ENCODE measurements at places on chromosomes 4 and X. TPM values are rescaled to one million over a fixed set of nuclear protein-coding genes. Genes with fewer than 3 reads are reported as not detected.

GRCh38 chr4:185139736-185140135 is 3.3 kb upstream of the SLC25A4 start:
- no peak for DNase-seq

DNA sequence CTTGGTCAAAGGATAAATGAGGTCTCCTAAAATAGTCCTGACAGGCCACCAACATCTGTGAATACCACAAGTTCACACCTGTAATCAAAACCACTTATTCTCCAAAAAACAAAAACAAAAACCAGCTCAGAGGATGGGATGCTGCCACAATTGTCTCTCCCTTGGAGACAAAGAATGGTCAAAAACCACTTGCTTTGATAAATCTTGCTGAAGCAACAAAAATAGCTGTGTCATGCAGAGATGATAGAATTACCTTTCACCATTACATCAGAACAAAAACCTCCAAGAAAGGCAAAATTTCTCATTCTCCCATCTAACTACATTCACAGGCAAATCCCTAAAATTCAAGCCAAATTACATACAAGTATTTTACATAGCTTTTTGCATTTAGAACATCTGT is 180.4 kb downstream of the MAML3 start:
- DNase-seq = no peak

DNA sequence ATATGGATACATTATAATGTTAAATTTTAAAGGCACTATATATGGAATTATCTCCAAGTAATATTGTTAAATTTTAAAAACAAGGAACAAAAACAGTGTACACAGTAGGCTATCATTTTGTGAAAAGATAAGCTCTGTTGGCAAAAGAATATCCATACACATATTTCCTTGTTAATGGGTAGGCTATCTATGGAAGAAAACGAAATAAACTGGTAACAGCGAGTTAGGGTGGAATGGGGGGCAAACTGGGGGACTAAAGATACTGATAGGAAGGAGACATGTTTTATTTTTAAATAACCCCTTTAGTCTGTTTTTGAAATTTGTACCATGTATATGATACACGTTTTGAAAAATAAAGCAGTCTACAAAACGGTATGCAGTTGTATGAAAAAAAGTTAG is 3.6 kb upstream of the TSPAN5 start:
- no peak for DNase-seq

DNA sequence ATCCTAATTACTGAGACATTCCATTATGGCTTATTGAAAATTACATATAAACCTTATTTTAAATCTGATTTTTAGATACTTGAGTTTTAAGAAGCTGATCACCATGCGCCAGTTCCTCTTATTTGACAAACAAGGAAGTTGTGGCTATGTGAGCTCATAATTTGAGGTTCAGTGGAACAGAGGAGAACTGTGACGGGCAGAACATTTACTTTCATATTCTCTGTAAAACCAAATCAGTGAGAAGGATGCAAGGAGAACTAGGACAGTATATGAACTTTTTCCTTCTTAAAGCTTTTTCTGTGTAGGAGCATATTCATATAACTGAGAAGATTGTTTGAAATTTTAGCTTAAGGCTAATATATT is 25.3 kb downstream of the STIM2 start:
- no peak for DNase-seq

GRCh38 chr4:124866301-124866700 is 153.8 kb upstream of the ANKRD50 start:
- no peak for DNase-seq

GRCh38 chr4:16227462-16227868 is 1.2 kb upstream of the TAPT1 start:
- DNase-seq = no peak

DNA sequence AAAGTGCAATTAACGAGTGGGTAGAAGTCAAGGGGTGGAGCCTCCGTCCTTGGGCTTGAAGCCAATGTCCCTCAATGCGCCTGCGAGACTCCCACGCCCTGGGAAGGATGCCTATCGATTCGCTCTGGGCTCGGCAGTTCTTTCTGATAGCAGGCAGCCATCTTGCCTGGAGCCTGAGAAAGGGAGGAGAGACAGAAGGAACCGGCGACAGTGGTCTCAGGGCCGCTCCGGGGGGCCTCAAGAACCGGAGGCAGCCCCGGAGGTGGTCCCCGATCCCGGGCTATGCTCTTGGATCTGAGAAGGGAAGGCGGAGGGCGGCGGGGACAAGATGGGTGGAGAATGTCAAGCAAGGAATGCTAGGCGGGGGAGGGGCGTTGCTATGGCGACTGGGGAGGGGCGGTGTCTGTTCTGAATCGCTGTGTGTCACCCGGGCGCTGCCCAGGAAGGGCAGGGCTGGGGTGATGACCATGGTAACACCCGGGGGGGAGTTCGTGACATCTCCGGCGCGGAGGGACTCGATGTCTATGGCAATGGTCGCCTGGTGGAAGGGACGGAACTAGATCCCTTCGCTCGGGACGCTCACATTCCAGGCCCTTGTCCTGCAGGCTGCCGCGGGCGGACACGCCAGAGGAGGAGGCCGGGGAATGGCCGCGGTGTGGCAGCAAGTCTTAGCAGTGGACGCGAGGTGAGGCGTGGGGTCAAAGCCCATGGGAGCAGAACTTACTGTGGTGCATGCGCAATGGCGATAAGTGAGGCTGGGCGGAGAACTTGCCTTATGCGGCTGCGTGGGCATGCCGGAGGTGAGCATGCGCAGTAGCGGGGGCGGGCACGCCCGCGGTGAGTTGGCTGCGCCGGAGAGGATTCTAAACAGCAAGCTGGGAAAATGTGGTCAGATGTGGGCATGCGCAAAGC is at the start of gene WDR13:
TSS of gene WDR13 (plus strand) at position 140 of the 912 bp plus-strand sequence. CDS start at position 645, 505 bp downstream.
- peak; percentile 82 for DNase-seq

Gene KLF8
- 1.9 TPM for polyA plus RNA-seq

GRCh38 chr4:38322714-38323113 is 341.3 kb upstream of the KLF3 start:
- DNase-seq = peak; percentile 41

GRCh38 chrX:141724186-141724585 is 25.6 kb upstream of the SPANXD start:
- DNase-seq = no peak

Gene MAGEB2
- not detected for polyA plus RNA-seq

DNA sequence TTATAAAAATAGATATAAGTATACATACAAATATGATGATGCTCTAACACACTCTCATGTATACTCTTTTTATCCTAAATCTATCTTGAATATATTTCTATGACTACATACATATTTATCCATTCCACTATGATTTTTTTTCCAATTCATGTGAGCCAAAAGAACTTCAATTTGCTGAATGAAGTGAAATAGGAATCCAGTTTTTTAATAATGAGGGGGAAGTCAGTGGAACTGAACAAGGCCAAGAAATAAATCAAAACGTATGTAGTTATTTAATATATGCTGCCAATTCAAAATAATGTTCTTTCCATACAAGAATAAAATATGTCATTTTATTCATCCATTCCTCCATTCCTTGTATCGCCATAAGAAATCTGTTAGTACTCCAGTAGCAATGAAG is 6.1 kb upstream of the PALLD start:
- DNase-seq = no peak

DNA sequence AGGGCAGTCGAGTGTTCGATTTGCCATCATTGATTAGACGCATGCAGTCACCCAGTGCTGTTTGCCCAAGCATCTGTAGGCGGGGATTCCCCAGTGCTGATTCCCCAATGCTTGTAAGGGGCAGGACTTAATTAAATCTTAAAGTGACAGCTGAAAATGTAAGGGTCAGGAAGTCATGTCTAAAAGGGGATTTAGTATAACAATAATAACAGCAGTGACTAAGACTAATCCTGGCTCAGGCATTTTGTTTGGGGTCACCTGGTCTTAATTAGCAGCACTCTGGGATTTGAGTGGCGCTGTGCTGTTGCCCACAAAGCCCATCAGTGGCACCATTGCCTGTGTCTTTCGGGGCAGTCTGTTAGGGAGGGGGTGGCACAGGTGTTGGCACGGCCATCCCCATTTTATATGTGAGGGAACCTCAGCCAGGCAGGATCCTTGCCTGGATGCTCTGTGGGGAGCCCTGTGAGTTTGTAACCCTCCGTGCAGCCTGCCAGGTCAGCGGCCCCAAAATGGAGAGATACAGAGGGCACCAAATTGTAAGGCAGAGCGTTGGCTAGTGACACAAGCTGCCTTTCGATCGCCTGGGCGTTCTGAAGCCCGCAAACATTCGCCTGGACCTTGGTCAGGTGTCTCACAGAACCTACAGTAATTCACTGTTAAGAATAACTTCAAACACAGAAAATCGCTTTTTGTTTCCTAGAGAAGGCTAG is 146.7 kb downstream of the TBL1X start:
- DNase-seq = no peak

- DNase-seq = no peak
These were observed 16.3 kb upstream of the LRAT start for GRCh38 chr4:154727540-154727939.

GRCh38 chr4:39346856-39347519 is 19.2 kb downstream of the RFC1 start:
- no peak for DNase-seq

Gene IL3RA
- polyA plus RNA-seq = 1.5 TPM

Gene PRKG2
- polyA plus RNA-seq = 0.16 TPM

DNA sequence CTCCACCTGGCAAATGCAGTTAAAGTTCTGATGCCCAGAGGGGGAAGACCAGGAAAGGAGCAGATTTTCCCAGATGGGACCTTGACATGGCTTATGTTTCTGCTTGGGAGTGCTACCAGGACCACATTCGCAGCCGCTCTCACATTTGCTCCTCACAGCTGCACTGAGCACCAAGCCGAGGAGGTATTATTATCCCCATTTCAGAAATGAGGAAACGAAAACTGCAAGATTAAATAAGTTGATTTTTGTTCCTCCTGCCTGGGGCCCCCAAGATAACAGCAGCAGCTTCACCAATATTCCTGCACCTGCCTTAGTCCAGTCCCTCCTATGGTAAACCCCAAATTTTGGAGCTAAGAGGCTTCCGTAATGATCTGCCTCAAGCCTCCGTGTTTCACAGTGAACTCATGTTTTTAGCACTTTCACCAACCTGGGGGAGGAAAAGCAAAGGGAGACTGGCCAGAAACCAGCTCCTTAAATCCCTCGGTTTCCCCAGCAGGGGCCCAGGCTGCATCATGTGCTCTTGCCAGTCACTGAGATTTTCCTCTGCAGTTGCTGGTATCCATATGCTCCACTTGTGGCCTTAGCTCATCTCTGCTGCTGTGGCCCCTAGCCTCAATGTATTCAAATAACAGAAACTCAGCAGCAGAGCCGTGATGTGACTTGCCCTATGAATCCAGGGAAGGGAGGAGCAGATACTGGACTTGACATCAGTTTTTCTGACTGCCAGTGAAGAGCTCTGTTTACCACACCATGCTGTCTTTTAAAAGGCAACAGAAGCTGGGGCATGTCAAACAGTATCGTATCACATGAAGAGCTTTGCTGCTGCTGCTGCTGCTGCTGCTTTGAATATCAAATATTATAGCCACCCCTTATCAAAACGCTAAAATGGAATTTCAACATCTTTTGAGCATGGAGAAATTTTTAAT is 95.5 kb upstream of the KLHL13 start:
- no peak for DNase-seq

GRCh38 chr4:151641167-151641566 is 119.6 kb downstream of the GATB start:
- peak; percentile 29 for DNase-seq

GRCh38 chrX:101986586-101986985 is 54.8 kb upstream of the ZMAT1 start:
- no peak for DNase-seq

GRCh38 chr4:155660436-155660835 is 6.2 kb upstream of the GUCY1A1 start:
- no peak for DNase-seq

Gene TCEAL9
- polyA plus RNA-seq = 15.7 TPM

Gene ZNF330
- polyA plus RNA-seq = 33.6 TPM

Gene DGKK
- polyA plus RNA-seq = not detected

Gene MGAT4D
- not detected for polyA plus RNA-seq
